ENCODE measurements at places on chromosomes 6 and 20. TPM values are rescaled to one million over a fixed set of nuclear protein-coding genes. Genes with fewer than 3 reads are reported as not detected.

NELFE gene
- polyA plus RNA-seq: 89.9 TPM

CDC5L gene
- polyA plus RNA-seq: 43.7 TPM

SMIM29 gene
- 9.5 TPM for polyA plus RNA-seq

SLC2A10 gene
- 16.6 TPM for polyA plus RNA-seq

TAF4 gene
- polyA plus RNA-seq: 20.0 TPM

DOK5 gene
- 9.7 TPM for polyA plus RNA-seq

FAM217A gene
- polyA plus RNA-seq: 3.9 TPM

- no peak for DNase-seq
Measured at GRCh38 chr20:49503176-49503575, 20.7 kb upstream of the KCNB1 start.

GRCh38 chr6:114301596-114302219, 41.1 kb downstream of the HS3ST5 start:
- DNase-seq: no peak

- DNase-seq: no peak
Measured at GRCh38 chr6:130982941-130983456, 80.0 kb downstream of the EPB41L2 start.

DNA sequence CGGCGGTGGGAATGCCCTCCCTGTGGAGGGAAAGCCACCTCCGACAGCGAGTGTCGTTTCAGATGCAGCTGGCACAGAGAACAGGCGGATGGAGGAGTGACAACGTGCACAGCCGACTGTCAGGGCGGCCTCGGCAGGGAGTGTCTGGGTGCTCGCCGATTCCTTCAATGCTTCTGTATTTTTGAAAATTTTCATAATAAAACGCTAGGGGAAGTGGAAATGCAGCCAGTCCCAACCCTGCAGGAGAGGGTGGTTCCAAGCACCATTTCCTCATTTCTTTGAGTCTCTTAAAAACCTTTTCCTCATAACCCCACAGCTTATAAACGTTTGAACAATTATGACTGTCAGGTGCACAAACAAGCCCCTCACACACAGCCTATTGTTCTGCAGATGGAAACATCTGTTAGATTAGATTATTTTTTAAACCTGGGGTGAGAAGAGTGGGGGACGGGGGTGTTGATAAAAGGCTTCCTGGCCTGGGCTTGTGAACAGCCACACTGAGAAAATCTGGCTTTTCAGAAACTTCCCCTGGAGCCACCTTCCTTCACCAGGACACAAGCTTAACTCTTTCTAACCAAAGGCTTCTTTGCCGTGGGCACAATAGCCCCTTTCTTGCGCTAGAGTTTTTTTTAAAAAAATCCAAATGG, 228.9 kb downstream of the ANKRD60 start:
- DNase-seq: no peak

DNA sequence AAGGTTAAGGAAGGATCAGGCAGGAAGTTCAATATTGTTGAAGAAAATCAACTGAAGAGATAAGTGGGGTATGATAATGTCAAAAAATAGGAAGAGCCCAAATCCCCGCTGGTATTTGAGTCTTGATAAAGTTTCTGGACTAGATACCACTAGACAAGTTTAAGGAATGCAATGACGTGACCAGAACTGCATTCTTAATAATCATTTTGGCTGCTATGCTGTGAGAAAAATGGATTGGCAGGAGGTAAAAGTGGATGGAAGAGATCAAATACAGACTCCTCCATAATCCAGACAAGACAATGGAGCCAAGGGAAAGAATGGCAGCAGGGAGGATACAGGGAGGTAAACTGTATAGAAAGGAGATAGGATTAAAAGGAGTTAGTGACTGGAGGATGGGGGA, 128.2 kb downstream of the COL12A1 start:
- no peak for DNase-seq
